ENCODE measurements at places on chromosomes 1 and 21.

GRCh38 chr1:23196627-23197328 lies 20.5 kb downstream of the HTR1D start:
- DNase-seq: no peak

DNA sequence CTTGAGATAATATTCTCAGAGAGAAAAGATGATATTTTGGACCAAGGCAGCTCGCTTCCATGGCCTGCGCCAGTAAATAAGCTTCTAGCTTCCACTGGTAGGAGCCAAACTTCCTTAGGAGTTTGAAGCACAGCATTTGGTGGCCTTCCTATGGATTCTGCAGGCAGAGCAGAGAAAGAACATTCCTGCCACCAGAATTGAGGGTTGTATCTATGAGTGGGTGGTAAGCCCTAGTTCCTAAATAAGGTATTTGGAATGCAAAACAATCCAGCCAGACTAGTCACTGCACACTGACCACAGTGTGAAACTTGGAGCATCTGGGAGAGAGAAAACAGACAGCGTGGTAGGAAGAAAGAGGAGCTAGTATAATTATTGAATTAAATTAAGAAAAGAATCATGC lies 54.1 kb upstream of the BCAR3 start:
- DNase-seq: no peak

GRCh38 chr1:154989195-154989860 lies 4.1 kb upstream of the LENEP start:
- DNase-seq: no peak

- no peak for DNase-seq
These were observed 1.5 kb downstream of the RNF186 start for GRCh38 chr1:19813643-19813960.

GRCh38 chr1:13945856-13946255 lies 245.9 kb downstream of the PRDM2 start:
- DNase-seq: no peak

DNA sequence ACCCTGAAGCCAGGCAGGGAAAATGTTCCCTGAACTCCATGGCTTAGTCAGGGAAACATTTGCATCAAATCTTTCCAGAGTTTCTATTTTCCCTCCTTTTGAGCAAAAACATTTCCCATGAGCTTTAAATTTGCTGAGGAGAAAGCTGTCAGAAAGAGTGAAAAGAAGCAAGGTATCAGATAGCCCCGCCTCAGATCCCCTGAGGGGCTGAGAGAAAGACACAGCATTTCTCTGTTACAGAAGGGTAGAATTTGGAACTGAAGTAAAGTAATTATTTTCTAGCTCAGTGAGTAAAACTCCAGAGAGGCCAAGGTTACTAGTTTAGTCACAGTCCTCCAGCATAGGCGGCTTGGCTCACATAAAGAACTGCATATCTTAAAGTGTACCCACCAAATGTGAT lies 10.6 kb downstream of the FMO1 start:
- no peak for DNase-seq

GRCh38 chr1:57474137-57474750 lies 50.4 kb upstream of the DAB1 start:
- DNase-seq: no peak

- no peak for DNase-seq
These were observed 98.6 kb upstream of the KRTAP19-8 start for GRCh38 chr21:31136891-31137290.

DNA sequence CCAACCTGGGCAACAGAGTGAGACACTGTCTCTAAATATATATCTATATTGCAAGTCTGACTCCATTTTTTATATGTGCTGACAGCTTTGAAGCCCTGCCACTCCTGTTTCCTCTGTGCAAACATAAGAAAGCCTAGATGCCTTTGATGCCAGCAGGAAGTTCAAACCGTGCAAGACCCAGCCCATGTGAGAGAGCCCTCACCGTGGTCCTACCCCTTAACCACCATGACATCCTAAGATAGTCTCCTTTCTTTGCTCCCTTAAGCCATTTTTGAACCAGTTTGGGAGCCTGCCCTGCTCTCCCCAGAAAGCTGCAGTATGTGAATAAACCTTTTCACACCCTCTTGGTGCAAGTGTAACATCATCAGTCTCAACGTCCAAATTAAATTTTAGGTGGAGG lies 3.7 kb upstream of the DIPK1A start:
- no peak for DNase-seq

GRCh38 chr1:185401019-185401418 lies 84.0 kb upstream of the IVNS1ABP start:
- no peak for DNase-seq

DNA sequence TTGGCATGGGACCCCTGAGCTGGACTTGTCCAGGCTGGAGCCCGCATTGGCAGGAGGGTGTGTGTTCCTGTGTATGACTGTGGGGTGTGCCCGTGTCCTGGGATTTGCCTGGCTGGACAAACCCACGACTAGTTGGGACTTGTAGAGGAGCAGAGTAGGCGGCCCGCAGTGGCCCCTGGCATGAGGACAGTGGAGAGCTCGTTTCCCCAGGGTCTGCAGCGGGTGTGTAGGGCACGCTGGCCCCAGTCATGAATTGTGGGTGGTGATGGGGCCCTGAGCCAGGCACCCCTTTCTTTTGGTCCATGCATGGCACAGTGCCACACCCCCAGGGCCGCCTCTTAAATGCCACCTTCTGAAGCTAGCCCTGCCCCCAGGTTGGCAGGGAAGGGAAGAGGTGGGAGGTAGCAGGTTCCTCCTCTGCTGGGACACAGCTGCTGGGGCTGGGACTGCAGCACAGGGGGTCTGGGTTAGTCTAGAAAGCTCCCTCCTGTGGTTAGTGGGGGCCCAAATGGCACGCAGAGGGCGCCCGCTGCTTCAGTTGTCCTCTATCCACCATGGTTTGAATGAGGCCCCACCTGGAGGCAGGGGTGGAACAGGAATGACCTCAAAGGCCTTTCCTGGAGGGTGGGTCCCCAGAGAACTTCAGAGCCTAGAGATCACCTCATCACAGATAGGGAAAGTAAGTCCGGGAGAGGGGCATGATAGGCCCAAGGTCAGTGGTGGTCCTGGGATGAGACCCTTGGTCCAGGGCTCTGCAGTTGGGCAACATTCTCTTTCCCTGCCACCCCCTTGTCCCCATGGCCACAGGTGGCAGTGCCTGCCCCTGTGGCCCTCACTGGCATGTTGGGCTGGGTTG lies 4.1 kb downstream of the CROCC start:
- DNase-seq: no peak

GRCh38 chr21:23853796-23854379 lies 1753.4 kb downstream of the MRPL39 start:
- DNase-seq: no peak

DNA sequence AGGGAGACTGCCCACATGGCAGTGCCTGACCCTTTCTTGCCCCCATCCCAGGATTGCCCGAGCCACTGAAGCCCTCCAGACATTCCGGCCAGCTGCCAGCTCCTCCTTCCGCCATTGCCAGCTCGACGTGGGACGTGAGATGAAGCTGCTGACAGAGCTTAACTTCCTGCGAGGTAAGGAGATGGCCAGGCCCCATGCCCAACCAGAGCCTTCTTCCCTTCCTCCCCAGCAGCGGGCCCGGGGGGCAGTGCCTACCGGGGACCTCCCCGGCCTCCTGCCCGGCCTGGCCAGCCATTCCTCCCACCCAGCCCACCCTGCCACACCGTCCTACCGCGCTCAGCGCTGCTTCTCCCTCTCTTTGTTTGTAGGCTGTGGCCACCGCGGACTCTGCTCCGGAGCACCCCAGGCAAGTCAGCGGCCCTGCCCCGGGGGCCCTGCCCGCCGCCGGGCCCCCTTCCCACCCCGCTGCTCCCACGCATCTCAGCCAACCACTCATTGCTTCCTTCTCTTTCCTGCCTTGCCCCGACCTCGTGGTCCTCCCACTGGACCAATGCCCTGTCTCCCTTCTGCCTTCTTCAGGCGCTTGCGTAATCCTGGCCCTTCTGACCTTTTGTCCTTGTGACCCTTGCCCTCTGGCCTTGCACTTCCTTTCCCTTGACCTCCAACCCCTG lies 4.9 kb downstream of the TRIM46 start:
- DNase-seq: no peak

DNA sequence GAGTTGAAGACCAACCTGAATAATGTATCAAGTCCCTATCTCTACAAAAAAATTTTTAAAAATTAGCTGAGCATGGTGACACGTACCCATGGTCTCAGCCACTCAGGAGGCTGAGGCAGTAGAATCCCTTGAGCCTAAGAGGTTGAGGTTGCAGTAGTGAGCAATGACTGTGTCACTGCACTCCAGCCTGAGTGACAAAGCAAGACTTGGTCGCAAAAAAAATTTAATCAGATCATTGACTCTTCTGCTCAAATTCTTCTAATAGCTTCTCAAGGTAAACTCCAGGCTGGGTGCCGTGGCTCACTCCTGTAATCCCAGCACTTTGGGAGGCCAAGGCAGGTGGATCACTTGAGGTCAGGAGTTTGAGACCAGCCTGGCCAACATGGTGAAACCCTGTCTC lies 85.9 kb upstream of the PUM1 start:
- no peak for DNase-seq

DNA sequence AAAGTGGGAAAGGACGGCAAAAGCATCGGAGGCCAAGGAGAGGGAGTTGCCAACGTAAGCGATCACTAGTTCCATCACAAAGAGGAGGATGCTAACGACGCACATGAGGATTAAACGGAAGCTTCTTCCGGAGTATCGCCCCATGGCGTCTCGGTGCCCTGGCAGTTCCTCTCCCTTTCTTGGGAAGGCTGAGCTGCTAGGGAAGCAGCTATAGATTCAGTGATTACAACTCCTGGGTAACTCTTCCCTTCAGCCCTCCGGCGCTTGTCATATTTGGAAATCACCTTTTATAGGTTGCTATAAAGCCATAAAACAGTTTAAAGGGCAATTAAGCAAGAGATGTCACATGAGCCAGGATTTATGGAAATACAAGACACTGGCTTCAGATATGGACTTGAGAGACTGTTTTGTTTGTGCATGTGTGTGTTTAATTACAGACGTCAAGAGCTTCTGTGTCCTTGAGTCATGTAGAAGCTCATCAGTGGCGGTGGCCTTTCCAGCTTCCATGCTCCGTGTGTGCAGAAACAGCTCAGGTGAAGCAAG lies 30.6 kb upstream of the SLC30A10 start:
- DNase-seq: no peak

DNA sequence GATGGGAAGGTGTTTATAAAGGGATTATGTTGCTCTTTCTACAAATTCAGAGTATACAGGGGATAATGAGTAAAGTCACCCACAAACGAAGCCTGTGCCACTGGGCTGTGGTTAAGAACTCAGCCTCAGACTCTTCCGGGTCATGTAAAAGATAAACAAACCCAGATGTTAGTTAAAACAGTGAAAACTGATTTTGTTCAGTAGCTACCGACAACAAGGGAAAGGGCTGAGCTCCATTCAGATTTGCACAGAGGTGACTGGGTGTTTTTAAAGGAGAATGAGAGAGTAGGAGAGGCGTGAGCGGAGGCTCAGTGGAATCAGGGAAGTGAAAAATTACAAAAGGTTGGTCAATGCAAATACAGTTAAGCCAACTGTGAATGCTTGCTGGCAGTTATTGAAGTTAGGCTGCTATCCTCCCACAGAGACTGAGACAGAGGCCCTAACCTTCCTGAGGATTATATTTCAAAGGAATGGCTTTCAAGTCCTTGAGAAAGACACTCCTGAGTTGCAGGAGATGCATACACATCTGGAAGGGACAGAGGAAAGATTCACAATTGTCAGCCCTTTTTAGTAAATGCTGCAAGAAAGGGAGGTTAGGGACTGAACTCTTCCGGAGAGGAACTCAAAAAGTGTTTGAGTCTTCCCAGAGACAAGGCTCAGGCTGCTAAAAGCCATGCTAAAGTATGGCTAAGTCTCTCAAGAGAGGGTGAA lies 29.9 kb upstream of the SAMD13 start:
- DNase-seq: no peak

GRCh38 chr1:2237773-2238172 lies 9.7 kb downstream of the SKI start:
- no peak for DNase-seq

GRCh38 chr21:41091616-41092015 lies 76.3 kb upstream of the BACE2 start:
- no peak for DNase-seq

- no peak for DNase-seq
These were observed 33.2 kb downstream of the WNT3A start for GRCh38 chr1:228039986-228040385.

GRCh38 chr1:181036107-181036836 lies 2.5 kb downstream of the MR1 start:
- DNase-seq: no peak

DNA sequence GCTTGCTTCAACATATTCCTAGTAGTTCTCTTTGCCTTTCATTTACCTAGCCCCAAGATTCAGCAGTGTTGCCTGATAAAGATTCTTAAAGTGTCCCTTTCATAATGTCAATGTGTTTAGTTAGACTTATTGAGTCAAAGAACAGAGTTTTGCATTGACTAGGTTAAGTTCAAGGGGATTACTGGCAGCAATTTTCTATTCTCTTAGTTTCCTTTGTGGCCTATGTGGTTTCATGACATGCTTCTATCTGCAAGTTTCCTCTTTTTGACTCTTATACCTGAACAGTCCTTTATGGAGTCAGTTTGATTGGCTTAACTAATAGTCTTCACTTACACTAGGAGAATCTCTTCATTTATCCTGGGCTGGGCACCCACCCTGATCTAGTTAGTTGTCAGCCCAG lies 151.3 kb downstream of the ADGRL4 start:
- no peak for DNase-seq

- no peak for DNase-seq
These were observed 62.8 kb downstream of the NRIP1 start for GRCh38 chr21:15001857-15002606.

DNA sequence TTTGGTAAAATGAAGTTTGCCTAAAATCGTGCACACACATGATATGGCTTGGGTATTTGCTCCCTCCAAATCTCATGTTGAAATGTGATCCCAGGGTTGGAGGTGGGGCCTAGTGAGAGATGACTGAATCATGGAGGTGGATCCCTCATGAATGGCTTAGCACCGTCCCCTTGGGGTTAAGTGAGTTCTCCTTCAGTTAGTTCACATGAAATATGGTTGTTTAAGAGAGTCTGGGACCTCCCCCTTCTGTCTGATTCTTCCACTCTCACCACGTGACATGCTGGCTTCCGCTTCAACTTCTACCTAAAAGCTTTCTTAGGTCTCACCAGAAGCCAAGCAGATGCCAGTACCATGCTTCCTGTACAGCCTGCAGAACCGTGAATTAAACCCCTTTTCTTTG lies 58.4 kb downstream of the SIPA1L2 start:
- DNase-seq: no peak

GRCh38 chr1:25563330-25564215 lies 20.2 kb downstream of the LDLRAP1 start:
- no peak for DNase-seq

GRCh38 chr1:44707112-44707881 lies 23.7 kb downstream of the RNU5D-1 start:
- DNase-seq: no peak

DNA sequence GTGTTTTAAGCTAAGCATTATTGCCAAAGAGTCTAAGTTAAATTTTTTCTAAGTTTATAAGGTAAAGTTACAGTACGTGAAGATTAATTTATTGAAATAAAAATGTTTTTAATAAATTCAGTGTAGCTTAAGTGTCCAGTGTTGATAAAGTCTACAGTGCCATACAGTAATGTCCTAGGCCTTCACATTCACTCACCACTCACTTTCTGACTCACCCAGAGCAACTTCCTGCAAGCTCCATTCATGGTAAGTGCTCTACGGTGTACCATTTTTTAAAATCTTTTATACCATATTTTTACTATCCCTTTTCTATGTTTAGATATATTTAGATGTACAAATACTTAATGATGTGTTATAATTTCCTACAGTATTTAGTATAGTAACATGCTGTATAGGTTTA lies 173.2 kb downstream of the CACNA1E start:
- DNase-seq: no peak

GRCh38 chr1:80064524-80064923 lies 1058.0 kb upstream of the ADGRL4 start:
- no peak for DNase-seq

- no peak for DNase-seq
These were observed 7.8 kb downstream of the TNFRSF18 start for GRCh38 chr1:1198423-1199140.

All from stimulated activated CD8-positive, alpha-beta memory T cell treated with anti-CD3 and anti-CD28 coated beads, Interleukin-15, amount 100 ng/mL, for 24 hours (primary cell).